ENCODE measurements at places on chromosomes 6 and 20.

- no peak for DNase-seq
Observed at GRCh38 chr20:64277571-64278316, 22.2 kb downstream of the PCMTD2 start.

GRCh38 chr6:35776364-35777215 is at the start of gene CLPSL2:
CLPSL2 (plus strand) TSS chr6:35776598; CDS start chr6:35776619, 21 bp downstream.
- DNase-seq, result no peak

- DNase-seq, result no peak
Observed at GRCh38 chr6:106628658-106629102, 618 bp downstream of the RTN4IP1 start.

GRCh38 chr20:35575958-35576357 is 34.1 kb downstream of the ERGIC3 start:
- DNase-seq, result no peak

DNA sequence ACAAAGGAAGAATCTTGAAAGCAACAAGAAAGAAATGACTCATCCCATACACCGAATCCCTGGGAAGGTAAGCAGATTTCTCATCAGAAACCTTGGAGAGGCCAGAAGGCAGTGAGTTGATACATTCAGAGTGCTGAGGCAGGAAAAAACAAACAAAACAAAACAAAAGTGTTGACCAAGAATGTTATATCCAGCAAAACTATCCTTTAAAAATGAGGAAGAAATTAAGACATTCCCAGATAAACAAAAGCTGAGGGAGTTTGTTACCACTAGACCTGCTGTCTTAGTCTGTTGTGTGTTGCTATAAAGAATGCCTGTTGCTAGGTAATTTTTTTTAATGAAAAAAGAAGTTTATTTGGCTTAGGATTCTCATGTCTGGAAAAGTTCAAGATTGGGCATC is 33.7 kb upstream of the PPP1R3G start:
- DNase-seq, result no peak

- DNase-seq, result no peak
Observed at GRCh38 chr6:123635144-123635543, 1.6 kb downstream of the TRDN start.

All from NK-92 treated with Interleukin-12 subunit alpha and Interleukin-12 subunit beta, amount 100 ng/mL, for 24 hours (cell line).